ENCODE measurements at places on chromosomes 4 and X. TPM values are rescaled to one million over a fixed set of nuclear protein-coding genes. Genes with fewer than 3 reads are reported as not detected.

DNA sequence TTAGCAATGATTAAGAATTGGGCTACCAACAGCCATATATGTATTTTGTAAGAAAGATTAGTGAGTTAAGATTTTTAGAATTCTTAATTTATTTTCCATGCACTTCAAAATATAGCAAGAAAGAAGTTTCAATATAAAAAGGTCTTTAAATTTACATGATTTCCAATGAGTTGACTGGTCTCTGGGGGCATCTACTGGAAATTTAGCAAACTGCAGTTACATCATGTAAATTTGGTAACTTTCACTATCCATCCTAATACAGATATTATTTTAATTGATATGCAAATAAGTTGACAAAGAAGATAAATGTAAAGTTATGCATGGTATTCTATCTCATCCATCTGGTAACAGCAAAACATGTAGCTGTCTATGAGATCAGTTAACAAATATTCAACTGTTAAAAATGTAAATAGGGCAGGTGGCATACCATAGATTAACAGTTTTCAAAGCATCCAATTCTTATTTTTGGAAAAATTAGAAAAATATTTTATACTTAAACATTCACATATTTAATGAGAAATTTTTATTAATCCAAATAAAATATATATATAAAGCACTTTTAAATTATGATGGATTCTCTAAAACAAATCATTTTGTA, 29.1 kb downstream of the TTC29 start:
- DNase-seq, result no peak

Gene PRPS2
- total RNA-seq, result 44.0 TPM

- no peak for DNase-seq
Measured at GRCh38 chrX:40098264-40099054, 701 bp upstream of the BCOR start.

DNA sequence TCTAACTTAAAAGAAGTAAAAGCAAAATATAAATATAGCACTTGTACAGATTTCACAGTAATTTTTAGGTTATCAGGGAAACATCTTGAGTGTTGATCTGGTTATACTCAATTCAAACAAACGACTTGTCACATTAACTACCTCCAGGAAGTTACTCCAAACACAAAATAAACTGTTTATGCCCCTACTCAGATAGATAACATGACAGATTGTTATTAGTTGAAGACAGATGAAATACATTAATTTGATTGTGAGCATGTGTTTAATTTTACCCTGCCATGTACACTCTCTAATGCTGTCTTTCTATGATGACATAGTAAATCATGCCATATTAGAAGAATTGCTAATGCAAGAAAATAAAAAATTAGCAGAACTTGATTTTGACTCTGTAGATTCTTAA, 88.0 kb downstream of the RAB28 start:
- no peak for DNase-seq

- no peak for DNase-seq
Measured at GRCh38 chr4:153166716-153167501, 37.3 kb upstream of the TRIM2 start.

- DNase-seq, result no peak
Measured at GRCh38 chr4:99885063-99885664, 9.1 kb downstream of the LAMTOR3 start.

Gene IL2
- not detected for total RNA-seq

Measured in type B pancreatic cell (in vitro differentiated cells).